ENCODE measurements at places on chromosomes 5 and 9. TPM values are rescaled to one million over a fixed set of nuclear protein-coding genes. Genes with fewer than 3 reads are reported as not detected.

GRCh38 chr5:151318850-151319732 lies 15.5 kb upstream of the SLC36A3 start:
- DNase-seq = peak; percentile 39

- no peak for DNase-seq
Observed at GRCh38 chr5:120096413-120096812, 367.7 kb upstream of the PRR16 start.

PCDHB16 gene
- total RNA-seq = 3.6 TPM

DNA sequence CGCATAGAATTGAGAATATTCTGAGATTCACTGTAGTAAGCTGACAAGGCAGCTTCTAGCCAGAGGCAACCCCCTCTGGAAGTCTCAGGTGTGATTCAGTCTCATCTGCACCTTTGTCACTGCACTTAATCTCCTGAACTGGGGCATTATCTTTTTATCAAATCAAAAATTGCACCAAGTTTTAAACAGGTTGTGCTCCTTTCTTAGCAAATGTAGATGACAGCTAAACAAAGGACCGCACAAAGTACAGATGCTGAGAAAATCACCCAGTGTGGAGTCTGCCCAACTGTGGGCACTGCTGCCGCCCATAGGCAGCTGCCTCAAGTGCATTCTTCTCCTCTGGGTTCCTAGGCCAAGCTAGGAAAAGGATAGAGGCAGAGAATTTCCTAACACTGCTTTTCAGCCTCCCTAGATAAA lies 51.1 kb downstream of the STARD4 start:
- DNase-seq = peak; percentile 47

FGD3 gene
- 10.8 TPM for total RNA-seq

Measured in lung (tissue), 17 donors.